ENCODE measurements at places on chromosomes 12 and 14. TPM values are rescaled to one million over a fixed set of nuclear protein-coding genes. Genes with fewer than 3 reads are reported as not detected.

DNA sequence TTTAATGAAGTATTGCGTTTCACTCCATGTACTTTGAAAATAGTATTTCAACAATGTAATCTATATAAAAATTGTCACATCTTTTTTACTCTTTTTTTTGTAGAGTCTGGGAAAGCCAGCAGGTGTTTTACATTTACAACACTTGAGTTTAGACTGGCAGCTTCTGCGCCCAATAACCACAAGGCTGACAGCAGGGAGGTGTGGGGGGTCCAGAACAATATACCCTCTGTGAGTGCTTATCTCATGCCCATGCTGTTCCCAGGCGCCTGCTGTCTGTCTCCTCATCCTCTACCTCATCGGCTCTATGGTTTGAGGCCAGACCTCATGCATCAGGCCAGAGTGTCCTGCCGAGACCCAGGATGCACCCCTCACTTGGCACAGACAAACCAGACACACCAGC lies 24.9 kb downstream of the FBRSL1 start:
- no peaks in the 10 kb centered on the region for H3K27me3 ChIP-seq
- H3K36me3 ChIP-seq: peaks cover 18% of the 10 kb centered on the region
- no peak overlapping the region for H3K4me3 ChIP-seq
- no peak overlapping the region for H3K27ac ChIP-seq
- peaks cover 5% of the 10 kb centered on the region for H3K4me1 ChIP-seq

DNA sequence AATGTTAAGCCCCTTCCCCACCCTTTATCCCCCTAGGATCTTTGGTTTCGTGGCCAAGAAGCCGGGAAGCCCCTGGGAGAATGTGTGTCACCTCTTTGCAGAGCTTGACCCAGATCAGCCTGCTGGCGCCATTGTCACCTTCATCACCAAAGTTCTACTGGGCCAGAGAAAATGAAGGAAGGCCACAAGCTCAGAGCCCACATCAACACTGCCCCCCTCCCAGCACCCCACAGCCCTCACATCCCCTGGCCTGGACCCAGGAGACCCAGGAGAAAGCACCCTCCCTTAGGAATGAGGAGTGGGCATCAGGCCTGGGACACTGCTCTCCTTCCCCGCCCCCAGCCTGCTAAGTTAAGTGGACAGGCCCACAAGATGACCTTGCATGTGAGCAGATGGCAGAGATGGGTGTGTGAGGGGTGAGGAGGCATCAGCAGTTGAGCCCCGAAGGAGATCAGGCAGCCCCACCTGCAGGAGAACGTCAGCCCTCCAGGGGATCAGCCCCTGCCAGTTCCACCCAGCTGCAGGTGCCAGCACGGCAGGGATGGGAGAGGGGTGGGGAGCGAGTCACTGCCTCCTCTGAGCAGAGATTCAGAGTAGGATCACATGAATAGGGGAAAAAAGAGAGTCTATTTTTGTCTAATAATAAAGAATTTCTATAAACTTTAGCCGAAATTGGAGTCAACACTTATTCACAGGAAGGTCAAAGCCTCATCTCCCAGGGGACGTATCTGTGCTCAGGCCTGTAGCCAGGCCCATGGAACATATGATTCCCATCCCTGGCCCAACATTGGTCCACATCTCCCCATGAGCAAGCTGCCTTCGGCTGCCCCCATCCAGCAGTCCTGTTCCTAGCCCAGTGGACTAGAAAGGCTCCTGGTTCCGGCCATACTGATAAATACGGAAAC lies 14.1 kb downstream of the TNS2 start:
- H3K4me3 ChIP-seq: no peak overlapping the region
- DNase-seq: no peak
- H3K4me1 ChIP-seq: peaks cover 53% of the 10 kb centered on the region
- peak overlapping the region; percentile 24 for H3K27ac ChIP-seq
- peaks cover 99% of the 10 kb centered on the region for H3K36me3 ChIP-seq

DNA sequence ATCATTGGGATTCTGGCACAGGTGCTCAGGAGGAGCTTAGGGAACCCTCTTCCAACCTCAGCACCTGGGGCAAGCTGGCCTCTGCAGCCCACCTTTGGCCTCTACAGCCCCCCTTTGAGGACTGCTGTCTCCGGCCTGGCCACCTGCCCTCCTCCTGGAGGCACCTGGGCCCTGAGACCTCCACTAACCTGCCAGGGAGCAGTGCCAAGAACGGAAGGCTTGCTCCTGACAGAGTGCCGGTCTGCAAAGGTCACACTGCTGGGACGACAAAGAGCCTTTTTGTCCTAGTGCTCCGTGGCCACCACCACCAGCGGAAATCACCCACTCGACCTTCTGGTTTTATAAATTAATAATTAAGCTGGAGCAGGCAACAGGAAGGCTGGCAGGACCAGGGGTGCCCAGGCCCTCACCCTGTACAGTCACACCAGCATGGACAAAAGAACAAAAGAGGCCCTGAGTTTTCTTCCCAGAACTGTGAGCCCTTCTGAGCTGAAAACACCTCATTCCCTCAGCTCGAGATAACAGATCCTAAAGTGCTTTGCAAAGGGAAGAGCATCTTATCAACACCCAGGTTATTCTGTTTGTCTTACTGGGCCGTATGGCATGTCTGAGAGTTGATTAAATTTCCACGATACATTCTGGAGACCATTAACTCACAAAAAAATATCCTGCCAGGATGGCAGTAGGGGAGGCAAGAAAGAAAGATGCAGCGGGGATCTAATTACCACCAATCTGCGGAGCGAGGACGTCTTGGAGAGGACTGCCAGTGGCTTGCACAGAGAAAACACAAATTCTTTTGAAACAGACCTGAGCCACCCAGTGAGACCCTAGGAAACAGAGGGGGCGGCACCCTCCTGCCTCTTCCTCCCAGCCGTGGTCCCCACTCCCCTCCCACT lies 8.2 kb downstream of the TESC start:
- H3K27me3 ChIP-seq: no peaks in the 10 kb centered on the region
- H3K4me3 ChIP-seq: no peak overlapping the region
- peak; percentile 46 for DNase-seq
- peaks cover 8% of the 10 kb centered on the region for H3K4me1 ChIP-seq
- no peaks in the 10 kb centered on the region for H3K36me3 ChIP-seq

Gene TSPAN8
- total RNA-seq: 15.3 TPM

DNA sequence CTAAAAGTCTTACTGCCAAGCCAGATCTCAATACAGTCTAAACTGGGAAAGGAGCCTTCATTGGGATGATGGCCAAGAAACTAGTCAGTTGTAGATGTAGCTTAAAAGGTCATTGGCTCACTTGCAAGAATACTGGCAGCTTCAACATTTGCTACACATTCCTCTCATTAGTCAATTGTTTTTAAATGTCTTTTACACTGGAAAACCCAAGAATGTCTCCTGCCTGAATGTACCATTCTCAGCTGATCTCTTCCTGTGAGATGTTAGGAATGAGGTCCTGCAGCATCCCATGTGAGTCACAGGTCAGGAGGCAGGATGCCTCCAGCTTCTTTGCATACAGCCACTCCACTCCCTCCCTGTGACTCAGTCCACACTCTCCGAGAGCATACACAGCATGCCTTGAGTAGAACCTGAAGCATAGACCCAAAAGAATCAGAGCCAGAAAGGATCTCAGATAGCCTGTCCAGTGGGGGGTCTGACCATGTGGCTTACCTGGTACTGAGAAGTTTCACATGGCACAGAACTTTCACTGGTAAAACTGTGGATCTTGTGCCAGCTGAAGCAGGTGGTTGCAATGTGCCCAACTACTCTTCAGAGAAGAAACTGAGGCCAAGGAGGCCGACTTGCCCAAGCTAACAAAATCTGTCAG lies 56.0 kb upstream of the HECTD1 start:
- peak overlapping the region; percentile 81 for H3K27ac ChIP-seq
- peaks cover 45% of the 10 kb centered on the region for H3K4me1 ChIP-seq
- DNase-seq: no peak
- H3K27me3 ChIP-seq: no peaks in the 10 kb centered on the region
- H3K36me3 ChIP-seq: no peaks in the 10 kb centered on the region
- no peak overlapping the region for H3K4me3 ChIP-seq

GRCh38 chr14:42862114-42862513 lies 1255.4 kb downstream of the LRFN5 start:
- no peak for DNase-seq
- H3K27me3 ChIP-seq: no peaks in the 10 kb centered on the region
- H3K36me3 ChIP-seq: no peaks in the 10 kb centered on the region
- H3K4me3 ChIP-seq: no peak overlapping the region
- no peaks in the 10 kb centered on the region for H3K4me1 ChIP-seq

Gene DHRS4
- total RNA-seq: 35.4 TPM

DNA sequence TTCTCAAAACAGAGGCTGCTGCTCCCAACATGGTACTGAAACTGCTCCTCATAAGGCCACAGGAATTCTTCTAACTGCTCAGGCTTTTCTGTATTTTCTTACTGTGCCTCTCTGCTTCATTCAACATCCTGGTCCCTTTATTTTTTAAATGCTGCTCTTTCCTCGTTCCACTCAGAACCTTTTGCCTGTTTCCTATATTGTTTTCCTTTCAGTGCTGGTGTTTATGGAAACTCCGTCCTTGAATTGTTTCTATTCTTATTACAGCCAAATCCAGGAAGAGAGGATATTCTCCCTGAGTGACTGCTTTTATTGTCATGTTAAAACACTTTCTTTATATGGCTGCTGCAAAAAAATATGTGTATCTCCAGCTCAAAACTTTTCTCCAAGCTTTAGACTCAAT lies 173.0 kb upstream of the E2F7 start:
- DNase-seq: no peak
- no peak overlapping the region for H3K4me3 ChIP-seq

Gene COL2A1
- not detected for total RNA-seq

Gene RNASE1
- 694 TPM for total RNA-seq

DNA sequence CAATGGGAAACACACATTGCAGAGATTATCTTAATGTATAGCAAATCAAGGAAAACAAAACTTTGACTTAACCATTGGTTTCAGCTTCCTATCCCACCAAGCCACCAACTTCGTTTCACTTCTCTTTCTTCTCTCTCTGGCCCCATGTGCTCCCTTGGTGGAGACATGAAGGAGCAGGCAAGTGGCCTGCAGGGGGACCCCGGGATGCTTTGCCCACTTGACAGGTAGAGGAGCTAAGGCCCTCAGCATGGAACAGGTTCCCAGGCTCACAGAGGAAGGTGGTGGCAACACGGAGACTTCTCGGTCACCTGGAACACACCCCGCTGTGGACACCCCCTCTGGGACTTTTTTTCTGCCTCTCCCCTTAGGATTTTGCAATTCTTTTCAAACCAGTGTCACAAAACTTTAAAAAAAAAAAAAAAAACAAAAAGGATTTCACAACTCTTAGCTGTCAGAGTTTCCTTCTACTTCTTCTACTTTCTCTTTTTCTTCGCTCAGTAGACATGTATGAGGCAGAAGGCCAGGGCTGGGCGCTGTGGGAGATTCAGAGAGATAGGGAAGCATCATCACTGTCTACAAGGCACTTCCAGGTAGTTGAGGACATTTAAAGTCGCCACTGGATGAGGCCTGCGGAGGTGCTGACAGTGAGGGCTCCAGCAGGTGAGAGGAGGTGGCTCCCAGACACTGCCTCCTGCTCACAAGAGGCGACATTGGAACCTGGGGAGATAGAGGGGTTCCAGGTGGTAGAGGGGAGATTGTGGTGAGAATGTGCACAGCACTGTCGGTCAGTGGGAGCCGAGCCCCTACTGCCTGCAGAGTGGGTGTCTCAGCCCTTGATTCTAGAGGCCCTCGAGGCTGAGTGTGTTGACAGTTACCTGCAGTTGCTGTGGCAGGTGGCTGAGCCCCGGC lies 119.6 kb downstream of the GCH1 start:
- H3K4me1 ChIP-seq: peaks cover 15% of the 10 kb centered on the region
- peaks cover 46% of the 10 kb centered on the region for H3K36me3 ChIP-seq
- peak overlapping the region; percentile 34 for H3K27ac ChIP-seq
- peak; percentile 66 for DNase-seq

Gene NTS
- total RNA-seq: 2.3 TPM

DNA sequence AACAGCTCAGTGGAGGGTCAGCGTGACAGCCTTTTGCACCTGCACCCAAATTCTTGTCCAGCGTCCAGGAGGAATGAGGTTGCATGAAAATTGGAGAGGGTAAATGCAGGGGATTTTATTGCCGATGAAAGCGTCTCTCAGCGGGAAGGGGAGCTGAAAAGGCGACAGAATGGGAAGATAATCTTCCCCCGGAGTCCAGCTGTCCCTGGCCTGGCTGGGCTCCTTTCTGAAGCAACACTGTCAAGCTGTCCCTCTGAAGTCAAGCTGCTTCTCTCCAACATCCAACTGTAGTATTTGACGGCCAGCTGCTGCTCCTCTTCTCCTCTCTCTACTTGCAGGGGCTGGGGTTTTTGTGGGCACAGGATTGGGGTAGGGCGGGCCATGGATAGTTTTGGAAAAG lies 32.7 kb downstream of the NOPCHAP1 start:
- no peaks in the 10 kb centered on the region for H3K27me3 ChIP-seq
- H3K4me1 ChIP-seq: peaks cover 11% of the 10 kb centered on the region
- H3K27ac ChIP-seq: no peak overlapping the region
- DNase-seq: no peak
- H3K4me3 ChIP-seq: no peak overlapping the region

GRCh38 chr12:80617733-80618132 lies 89.7 kb upstream of the MYF6 start:
- H3K4me1 ChIP-seq: no peaks in the 10 kb centered on the region
- no peak overlapping the region for H3K27ac ChIP-seq

Gene INHBE
- total RNA-seq: not detected

Gene CD163L1
- total RNA-seq: 4.5 TPM

DNA sequence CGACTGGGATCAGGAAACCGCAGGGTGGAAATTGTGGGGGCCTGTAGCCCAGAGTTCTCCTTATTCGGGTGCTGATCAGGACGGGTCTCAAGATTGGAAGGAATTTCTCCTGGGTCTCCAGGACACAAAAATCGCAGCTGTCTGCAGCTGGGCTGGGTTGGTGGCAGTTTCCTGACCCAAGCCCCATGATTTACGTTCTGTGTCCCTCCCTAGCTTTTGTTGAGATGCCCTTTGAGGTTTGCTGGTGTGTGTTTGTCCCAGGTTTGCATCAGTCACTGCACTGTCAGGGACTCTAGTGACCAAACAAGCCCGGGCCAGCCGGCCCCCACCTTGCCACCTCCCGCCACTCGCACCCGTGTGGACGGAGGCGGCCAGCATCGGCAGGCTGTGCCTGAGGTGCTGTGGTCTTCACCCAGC lies 89.5 kb downstream of the FBXL14 start:
- no peak overlapping the region for H3K4me3 ChIP-seq
- no peak overlapping the region for H3K27ac ChIP-seq
- H3K27me3 ChIP-seq: peaks cover 4% of the 10 kb centered on the region
- no peak for DNase-seq
- H3K36me3 ChIP-seq: no peaks in the 10 kb centered on the region

Gene SLC25A21
- 0.38 TPM for total RNA-seq

- no peaks in the 10 kb centered on the region for H3K4me1 ChIP-seq
- H3K27ac ChIP-seq: no peak overlapping the region
- no peak for DNase-seq
- H3K4me3 ChIP-seq: no peak overlapping the region
These were observed 8.7 kb upstream of the CYP46A1 start for GRCh38 chr14:99675382-99675835.

Gene KERA
- not detected for total RNA-seq

All from lower lobe of right lung (tissue), 2 donors.